ENCODE measurements at places on chromosomes 7 and 10.

DNA sequence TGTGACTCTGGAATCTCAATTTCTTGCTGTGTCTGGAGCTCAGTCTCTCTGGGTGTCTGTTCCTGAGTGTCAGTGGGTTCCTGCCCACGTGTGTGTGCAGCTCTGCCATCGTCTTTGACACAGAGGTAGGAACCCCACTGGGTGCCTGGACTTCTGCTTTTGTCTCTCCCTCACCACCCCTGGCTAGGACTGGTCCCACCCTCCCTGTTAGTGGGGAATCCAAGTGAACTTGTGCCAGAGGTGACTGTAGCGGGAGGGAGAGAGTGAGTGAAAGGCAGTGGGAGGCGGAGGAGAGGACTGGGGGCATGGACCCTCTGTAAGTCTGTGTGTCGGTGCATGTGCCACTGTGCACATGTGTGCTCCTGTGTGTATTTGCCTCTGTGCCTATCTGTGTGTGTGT lies 299.9 kb upstream of the ZMIZ1 start:
- DNase-seq: no peak

DNA sequence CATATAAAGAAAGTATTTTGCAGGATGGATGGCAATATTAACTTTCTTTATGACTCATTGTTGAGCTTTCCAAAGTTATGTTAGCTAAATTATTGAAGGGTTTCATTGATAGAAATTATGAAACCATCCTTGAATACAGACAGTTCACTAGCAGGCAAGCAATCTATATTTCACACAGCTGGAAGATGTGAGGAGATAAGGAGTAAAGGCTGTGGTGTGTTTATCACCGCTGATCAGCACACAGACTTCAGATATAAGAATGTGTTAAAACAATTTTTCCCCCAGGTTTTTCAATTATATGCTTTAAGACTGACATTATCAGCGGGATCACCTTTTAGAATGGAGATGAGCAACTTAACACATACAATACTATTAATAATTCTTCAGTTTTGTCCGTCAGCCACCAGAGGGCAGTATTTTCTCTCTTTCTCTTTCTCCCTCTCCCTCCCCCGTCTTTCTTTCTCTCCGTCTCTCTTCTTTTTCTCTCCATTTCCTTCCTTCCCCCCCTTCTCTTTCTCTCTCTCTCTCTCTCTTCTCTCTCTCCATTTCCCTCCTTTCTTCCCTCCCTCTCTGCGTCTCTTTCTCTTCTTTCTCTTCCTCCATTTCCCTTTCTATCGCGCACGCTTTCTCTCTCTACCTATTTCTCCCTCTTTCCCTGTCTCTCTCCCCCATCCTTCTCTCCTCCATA lies 62.9 kb upstream of the FAM171A1 start:
- no peak for DNase-seq

GRCh38 chr10:123888751-123889150 lies 2.9 kb downstream of the CPXM2 start:
- DNase-seq: no peak

GRCh38 chr10:130453036-130453720 lies 317.0 kb downstream of the GLRX3 start:
- DNase-seq: no peak

DNA sequence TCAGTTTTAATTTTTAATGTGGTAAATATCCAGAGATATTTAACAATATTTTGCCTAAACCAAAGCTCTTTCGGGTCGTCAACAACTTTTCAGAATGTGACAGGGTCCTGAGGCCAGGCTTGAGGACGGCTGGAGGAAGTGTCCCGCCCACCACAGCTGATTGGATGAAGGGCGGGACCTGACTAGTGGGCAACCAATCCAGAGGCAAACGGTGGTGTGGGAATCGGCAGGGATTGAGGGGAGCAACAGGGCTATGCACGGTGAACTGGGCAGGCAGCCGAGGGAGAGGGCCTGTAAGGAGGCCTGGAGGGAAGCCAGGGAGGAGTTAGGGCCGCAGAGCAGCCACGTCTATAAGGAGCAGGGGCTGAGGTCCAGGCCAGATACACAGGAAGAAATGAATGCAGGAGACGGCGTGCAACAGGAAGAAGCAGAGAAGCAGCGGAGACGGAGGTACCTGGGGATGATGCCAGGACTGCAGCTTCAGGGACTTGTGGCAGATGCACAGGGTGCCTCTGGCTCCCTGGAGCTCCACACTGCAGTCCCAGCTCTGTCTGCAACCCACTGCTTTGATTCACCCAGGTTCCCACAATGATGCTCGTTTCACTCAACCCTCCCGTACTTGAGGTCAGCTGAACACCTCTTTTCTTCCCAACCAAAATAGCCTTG lies 46.1 kb upstream of the ZMIZ1 start:
- DNase-seq: no peak

DNA sequence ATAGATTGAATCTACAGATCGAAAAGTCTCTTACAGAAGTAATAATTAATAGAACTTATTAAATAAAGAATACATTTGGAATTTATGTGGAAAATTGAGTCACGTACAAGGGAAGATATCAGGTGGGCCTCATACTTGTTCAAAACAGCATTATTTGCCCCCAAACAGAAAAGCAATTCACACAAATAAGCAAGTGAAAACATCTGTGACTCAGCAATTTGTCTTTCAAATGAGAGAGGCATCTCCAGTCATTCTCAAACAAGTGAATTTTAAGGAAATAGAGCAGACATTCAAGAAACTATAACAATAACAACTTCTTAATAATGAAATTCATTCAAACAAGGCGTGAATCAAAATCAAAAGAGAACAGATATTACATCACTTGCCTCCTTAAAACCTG lies 50.1 kb downstream of the SEMA3A start:
- DNase-seq: no peak

DNA sequence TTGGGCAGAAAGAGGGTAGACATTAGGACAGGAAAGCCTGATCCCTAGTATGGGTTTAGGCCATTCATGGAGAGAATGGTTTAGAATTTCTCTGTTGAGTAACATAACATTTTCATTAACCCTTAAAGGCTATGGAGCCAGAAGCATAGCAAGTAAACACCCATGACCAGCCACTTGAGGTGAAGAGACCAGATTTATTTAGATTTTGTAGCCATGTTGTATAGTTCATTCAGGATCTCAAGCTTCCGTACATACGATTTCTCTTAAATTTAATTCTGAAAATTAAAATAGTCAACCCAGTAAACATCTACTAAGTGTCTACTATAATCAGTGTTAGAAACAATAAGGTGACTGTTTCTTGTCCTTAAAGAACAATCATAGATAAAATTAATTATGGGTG lies 51.5 kb downstream of the CPED1 start:
- DNase-seq: no peak

GRCh38 chr10:29343607-29344038 lies 54.8 kb downstream of the LYZL1 start:
- DNase-seq: no peak
